Esophagus mucosa (tissue), 1 donor: ENCODE measurements at places on chromosomes 2 and 18. TPM values are rescaled to one million over a fixed set of nuclear protein-coding genes. Genes with fewer than 3 reads are reported as not detected.
A peak's percentile ranks its signal among the peaks of the same experiment; 100 is the strongest.

Gene RAB27B
- total RNA-seq: 35.3 TPM

Gene STARD6
- total RNA-seq: not detected

Gene GATA6
- total RNA-seq: 0.32 TPM

Gene PRKAG3
- not detected for total RNA-seq

Gene SERPINB10
- total RNA-seq: 0.36 TPM

Gene RTP5
- total RNA-seq: not detected

Gene GKN2
- not detected for total RNA-seq

Gene HRH4
- 0.28 TPM for total RNA-seq

Gene DSG1
- 33.7 TPM for total RNA-seq

- ATAC-seq: no peak
Measured at GRCh38 chr18:3170441-3171161, 49.2 kb downstream of the MYOM1 start.

- no peak for ATAC-seq
Measured at GRCh38 chr2:195495966-195496365, 161.1 kb upstream of the SLC39A10 start.

DNA sequence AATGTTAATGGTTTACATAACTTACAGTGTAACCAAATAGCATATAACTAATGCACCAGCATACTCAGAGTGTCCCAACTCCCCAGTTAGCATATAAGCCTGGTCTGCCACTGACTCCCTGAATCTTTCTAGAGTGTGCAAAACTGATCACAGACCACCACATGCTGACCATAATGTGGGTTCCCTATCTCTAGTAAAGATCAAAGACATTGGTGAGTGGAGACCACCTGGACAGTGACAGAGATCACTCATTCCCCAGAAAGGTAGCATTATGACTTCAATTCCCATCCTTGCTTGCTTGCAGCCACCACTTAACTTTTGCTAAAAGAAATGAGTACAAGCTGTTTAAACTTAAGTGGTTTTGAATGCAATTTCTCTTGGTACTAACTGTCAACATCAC, 39.0 kb downstream of the KANSL1L start:
- no peak for ATAC-seq

DNA sequence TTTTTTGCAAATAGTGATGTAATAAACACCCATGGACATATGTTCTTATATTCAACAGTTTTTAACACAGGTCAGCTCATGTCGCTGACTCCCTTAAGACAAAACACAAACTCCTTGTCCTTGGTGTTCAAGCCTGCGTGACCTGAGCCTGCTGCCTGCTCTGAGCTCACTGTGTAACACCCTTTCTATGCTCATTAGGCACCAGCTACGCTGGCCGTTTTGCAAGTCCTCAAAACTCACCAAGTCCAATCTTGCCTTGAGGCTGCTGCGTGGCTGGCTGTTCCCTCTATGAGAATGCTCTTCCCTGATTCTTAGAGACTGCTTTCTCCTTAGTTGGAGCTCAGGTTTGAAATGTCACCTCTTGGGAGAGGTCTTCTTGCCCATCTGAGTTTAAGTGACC, 100.5 kb upstream of the GLI2 start:
- ATAC-seq: no peak

DNA sequence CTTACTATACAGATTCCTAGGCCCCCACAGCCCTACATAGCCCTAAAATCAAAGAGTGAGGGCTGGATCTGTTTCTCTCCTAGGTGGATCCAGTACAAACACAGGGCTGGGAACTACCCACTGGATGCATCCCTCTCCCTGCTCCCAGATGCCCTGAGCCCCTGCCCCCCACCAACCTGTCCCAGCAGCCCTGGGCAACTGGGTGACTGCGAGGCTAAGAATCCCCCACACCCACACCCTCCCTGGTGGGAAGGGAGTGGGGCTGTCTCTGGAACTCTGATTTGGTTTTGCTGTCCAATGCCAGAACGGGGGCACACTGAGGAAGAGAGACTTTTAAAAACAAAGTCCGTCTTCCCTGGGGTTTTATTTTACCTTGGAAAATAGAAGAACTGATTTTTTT, 113.1 kb downstream of the SMAD7 start:
- ATAC-seq: no peak

GRCh38 chr2:70541481-70542020, 12.1 kb downstream of the TGFA start:
- ATAC-seq: peak; percentile 90

GRCh38 chr2:45825001-45825651, 173.7 kb downstream of the PRKCE start:
- ATAC-seq: no peak

GRCh38 chr2:128245813-128246212, 72.9 kb downstream of the HS6ST1 start:
- ATAC-seq: no peak

DNA sequence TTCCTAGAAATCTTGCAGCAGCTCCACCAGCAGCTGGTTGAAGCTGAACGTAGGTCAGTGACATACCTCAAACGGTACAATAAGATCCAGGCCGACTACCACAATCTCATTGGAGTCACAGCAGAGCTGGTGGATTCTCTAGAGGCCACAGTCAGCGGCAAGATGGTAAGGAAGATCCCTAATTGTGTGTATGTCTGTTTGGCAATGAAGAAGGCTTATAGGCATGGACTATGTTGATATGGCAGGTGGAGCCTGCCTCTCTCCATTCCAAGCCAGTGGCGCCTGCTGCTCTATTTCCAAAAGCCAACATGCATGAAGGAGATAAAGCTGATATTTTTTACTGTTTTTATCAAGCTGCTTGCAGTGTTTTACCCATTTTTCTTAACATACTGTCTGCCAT, 36.8 kb downstream of the ARMC9 start:
- no peak for ATAC-seq

- no peak for ATAC-seq
Measured at GRCh38 chr18:1665079-1665478, 760.4 kb downstream of the ADCYAP1 start.

DNA sequence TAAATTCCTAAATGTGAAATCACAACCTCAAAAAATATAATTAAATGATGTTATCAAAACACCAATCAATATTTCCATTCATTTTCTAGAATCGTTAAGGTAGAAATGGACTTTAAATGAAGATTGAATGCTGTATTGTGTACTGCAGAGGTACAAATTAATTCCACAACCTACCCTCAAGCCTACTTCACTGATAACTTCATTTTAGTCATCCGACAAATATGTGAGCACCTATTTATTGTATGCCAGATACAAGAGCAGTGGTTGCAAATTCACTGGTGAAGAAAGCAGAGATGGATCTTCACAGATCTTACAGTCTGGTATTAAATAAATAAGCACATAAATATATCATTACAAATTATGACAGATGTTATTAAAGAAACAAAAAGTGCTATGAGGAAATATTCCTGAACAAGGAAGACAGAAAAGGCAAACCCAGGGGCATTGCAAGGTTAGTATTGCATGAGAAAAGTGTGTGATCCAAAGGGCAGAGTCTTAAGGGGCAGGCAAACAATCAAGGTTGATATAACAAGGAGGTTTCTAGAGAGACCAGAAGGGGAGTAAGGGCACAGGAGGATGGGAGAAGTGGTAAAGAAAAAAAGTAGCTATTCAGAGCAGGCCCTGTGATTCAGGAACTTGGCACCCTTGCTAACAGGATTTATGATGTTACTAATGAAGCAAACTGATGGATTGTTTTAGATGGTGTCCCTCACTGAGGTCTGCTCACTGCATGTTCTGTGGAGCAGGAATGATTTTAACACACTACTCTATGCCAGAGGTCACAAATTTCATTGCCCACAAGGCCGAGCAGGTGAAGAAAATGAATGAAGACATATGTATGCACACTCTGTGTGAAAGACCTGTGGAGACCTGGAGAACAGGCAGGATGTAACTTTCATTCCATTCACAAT, 128.0 kb upstream of the CCDC150 start:
- peak; percentile 54 for ATAC-seq

DNA sequence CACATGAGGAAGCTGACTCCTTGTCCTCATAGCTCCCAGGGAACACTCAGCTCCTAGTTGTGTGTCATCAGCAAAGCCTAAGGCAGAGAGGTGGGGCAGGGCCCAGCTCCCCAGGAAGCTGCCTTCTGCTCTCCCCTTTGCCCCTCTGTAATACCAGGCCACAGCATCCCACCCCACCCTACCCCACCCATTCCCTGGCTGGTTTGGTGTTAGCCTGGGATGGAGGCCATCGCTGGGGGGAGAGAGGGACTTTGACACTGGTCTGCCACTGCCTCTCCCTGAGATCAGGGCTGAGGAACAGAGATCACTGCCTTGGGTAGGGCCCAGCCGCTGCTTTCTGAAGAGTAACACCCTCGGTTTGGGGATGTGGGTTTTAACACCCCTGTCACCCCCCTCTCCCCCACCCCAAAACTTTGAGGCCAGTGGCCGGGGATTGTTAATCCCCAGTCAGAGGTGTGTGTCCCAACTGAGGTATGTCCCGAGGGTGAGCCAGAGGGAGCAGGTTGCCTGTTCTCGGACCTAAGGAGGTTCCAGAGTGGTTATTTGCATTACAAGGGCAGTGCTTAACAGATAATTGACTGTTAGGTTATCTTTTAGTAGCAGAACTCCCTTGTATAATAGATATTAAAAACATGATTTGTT, 41.4 kb downstream of the TET3 start:
- ATAC-seq: peak; percentile 83

- no peak for ATAC-seq
Measured at GRCh38 chr2:33903701-33904100, 304.6 kb upstream of the FAM98A start.

DNA sequence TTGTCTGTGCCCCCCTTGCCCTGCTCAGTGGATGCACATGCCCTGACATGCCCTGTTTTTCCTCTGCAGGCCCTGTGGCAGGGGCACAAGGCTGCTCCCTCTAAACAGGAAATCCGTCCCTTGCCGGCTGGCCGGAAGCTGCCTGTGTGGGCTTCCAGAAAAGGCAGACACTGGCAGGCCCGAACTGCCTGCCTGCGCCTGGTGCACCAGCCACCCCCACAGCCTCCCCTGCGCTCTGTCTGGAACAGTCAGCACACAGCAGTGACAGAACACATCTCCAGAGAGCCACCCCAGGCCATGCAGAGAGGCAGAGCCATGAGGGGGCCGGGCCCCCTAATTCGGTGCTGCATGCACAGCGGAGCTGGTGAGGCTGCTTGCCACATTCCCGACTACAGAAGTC, 33.5 kb downstream of the LOXHD1 start:
- ATAC-seq: no peak

GRCh38 chr2:197513915-197514314, 2.0 kb upstream of the MOB4 start:
- no peak for ATAC-seq

GRCh38 chr2:211454679-211455078, 898.3 kb downstream of the CPS1 start:
- ATAC-seq: no peak

GRCh38 chr2:40877734-40878288, 425.9 kb upstream of the SLC8A1 start:
- ATAC-seq: no peak

GRCh38 chr2:61550375-61551209, 12.4 kb upstream of the XPO1 start:
- ATAC-seq: no peak

DNA sequence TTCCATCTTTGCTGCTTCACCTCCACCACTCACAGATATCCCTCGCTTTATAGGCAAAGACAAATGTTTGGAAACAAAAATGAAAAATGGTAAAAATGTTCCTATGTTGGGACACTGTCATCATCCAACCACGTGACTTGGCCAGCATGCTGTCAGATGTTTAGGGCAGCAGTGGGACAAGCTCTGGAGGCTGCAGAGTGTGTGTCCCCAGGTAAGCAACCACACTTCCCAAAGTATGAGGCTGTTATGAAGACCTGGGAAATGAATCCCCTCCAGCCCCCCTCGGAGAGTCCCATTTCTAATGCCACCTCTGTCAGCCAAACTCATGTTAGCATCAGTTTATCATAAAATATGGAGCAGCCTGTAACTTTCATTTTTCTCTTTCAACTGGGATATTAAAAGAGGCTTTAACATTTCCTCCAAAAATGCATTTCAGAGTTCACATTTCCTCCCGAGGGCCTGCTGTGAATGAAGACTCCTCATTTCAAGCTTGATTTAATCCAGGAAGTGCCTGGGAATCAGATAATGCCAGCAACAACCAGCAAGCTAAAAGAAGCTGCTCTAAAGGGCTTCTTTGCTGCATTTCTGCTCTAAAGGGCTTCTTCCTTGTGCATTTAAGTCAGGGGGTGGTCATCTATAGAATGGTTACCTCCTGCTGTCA, 66.2 kb downstream of the APOB start:
- ATAC-seq: no peak

DNA sequence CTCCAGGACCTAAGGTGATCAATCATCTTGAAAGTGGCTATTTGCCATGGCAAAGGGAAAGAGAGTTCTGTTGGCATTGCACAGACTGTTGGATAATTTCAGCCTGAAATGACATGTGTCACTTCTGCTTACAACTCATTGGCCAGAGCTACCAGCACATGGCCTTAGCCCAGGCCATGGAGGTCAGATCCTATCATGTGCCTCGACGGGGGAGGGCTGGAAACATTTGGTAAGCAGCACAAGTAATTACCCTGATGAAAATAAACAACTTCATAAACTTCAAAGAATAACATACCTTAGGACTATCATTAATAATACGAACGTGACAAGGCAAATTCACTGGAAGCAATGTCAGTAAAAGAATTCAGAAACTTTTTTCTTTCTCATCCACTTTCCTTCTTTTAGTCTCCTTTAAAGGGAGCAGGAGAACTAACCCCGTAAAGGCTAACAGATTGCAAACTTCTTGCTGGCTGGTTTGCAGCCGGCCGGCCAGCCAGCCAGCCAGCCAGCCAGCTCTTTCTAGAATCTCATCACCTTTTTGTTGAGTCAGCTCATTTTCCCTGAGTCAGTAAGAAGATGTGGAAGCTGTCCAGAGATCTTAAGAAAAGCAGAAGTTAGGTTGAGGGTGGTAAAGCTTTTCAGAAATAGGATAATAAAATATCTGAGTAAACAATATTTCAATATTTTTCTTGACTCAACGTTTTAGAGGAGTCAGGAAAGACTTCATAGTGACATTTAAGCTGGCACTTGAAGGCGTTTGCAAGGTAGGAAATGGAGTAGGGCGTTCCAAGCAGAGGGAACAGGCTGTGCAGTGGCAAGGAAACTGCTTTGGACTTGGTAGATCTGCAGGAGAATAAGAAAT, 31.9 kb downstream of the CNRIP1 start:
- peak; percentile 56 for ATAC-seq

DNA sequence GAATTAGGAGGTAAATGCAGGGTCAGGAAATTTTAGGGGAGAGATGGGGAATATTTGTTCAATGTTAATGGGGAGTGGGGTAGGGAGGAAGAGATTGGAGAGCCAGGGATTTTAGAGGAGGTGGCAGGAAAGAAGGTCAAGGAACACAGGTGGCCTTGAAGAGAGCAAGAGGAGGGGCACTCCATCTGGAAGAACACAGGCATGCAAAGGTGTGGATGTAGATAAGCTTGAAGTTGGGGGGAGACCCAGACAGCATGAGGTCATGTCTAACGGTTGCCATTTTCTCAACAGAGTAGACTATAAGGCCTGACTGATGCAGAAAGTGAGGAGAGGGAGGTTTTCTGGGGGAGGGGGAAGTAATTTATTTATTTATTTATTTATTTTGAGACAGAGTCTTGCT, 77.5 kb downstream of the MAIP1 start:
- ATAC-seq: no peak

GRCh38 chr18:76488190-76488589, 6.9 kb downstream of the ZNF516 start:
- no peak for ATAC-seq

- ATAC-seq: no peak
Measured at GRCh38 chr2:182228741-182229140, 198.1 kb downstream of the PDE1A start.
